ENCODE measurements at places on chromosomes 4 and X.
A peak's percentile ranks its signal among the peaks of the same experiment; 100 is the strongest.

- no peak for DNase-seq
Measured at GRCh38 chrX:68703846-68704245, 56.4 kb downstream of the STARD8 start.

GRCh38 chr4:127643791-127644190 is 11.0 kb downstream of the INTU start:
- no peak for DNase-seq

- DNase-seq, result no peak
Measured at GRCh38 chr4:121898150-121898549, 27.9 kb upstream of the BBS7 start.

GRCh38 chr4:189035091-189035490 is 895.9 kb downstream of the TRIML1 start:
- DNase-seq, result no peak

- no peak for DNase-seq
Measured at GRCh38 chr4:150007512-150007911, 70.7 kb upstream of the DCLK2 start.

DNA sequence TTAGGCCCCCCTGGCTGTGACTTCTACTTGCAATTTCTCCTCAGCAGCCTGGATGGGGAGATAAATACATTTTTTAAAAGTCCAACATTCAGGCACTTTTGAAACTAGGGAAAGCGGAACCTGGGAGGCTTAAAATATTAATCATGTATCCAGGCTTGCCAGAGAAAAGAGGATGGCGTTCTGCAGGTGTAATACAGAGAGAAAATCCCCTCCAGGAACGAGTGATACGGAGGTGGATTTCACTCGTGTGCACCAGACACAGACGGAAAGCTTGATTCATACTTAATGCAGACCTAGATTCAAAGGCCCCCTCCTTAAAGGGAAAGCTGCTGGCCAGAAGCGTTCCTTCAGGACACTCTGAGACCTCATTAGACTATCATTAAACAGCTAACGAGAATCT is 354.0 kb upstream of the BOD1L1 start:
- DNase-seq, result no peak

GRCh38 chr4:127120441-127121090 is 512.2 kb upstream of the INTU start:
- DNase-seq, result no peak

DNA sequence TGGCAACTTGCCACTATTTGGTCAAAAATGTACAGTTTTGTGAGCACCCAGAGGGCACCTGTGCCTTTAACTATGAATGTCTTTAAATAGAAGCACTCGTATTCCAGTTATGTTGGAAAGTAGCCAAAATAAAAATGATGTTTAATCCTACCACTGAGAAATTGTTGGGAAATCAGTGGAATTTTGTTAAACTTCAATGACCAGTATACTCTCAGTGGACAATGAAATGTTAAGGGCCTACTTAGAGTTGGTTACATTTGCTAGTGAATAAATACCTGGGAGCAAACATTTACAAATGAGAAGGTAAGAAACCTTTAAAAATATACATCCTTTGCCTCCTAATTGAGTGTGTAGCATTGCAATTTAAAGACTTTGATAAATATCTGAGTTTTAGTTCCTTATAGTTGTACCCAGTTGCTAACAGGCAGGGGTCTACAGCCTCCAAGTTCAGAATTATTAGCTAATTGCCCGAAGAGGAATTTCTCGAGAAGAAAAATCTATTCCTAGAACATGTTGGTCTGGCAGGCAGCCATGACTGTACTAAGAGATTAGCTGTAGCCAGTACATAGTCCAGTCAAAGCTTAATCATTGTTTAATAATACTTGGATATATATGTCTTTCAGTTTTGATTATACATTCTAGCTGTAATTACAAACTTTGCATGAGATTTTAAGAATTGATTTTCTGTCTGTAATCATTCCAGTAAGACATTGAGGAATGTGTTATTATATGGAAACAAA is 93.2 kb downstream of the IL1RAPL2 start:
- DNase-seq, result peak; percentile 47

GRCh38 chrX:132837967-132838366 is 120.5 kb downstream of the HS6ST2 start:
- DNase-seq, result no peak

GRCh38 chr4:26281881-26282280 is 38.9 kb upstream of the RBPJ start:
- DNase-seq, result no peak

GRCh38 chr4:152655272-152656129 is 24.3 kb downstream of the TMEM154 start:
- no peak for DNase-seq

DNA sequence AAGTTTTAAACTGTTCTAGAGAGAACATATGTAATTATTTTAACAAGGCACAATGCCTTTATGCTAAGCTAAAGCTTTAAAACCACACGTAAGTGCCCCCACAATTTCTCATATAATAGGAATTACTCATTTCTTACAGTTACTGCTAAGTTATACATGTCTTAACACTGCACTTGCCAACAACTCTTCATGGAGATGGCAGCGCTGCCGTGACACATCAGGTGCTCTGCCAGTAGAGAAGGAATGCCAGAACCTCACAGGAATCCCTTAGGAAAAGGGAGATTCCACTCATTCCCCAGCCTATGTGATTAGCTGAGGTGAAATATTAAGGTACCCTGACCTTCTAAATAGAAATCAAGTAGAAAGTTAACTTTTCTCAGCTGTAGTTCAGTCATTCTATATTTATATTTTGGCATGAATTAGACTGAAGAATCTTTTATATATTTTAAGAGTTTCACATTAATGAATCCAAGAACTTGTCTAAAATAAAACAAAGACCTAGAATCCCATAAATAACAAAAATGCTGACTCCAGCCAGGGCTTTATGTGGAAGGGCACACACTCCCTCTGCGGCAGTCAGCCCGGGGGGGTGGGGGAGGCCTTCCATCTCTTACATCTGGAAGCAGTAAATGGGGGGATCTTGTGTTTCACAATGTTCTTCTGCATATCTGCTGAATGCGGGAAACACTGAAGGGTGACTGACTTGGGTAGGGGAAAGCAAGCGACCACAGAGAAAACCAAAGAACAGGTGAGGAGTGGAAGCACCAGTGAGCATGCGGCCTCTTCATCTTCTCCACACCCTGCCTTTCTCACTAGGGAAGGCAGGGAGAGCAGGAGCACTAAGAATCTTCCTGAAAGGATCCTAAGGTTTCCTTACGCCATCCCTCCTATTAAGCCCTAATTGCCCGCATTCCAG is 23.7 kb downstream of the ACSL1 start:
- no peak for DNase-seq

DNA sequence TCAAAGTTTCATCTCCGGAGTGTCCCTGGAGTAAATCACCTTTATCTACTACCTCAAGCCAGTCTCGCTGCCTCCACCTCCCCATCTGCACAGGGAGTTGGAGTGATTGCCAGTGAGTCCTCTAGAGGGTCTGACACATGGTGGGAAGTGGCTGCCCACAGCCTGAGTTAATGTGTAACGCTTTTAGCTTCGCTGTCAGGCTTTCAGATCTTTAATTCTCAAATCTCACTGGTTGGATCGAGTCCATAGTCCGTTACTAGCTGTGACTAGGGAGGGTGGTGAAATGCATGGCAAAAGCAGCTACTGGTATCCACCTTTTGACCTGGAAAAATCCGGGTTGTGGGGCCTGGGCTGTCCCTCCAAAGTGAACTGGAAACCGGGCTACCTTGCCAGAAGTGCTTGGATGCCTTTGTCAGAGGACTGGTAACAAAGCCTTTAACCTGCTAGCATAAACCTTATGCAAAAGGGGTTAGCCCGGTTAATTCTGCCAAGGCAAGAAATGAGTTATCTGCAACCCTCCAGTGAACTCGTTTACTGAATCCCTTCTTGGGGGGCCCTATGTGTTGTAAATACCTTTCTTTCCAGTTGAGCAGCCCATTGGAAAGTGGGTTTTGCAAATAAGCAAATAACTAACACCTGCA is 5.1 kb upstream of the WDR1 start:
- DNase-seq, result no peak

DNA sequence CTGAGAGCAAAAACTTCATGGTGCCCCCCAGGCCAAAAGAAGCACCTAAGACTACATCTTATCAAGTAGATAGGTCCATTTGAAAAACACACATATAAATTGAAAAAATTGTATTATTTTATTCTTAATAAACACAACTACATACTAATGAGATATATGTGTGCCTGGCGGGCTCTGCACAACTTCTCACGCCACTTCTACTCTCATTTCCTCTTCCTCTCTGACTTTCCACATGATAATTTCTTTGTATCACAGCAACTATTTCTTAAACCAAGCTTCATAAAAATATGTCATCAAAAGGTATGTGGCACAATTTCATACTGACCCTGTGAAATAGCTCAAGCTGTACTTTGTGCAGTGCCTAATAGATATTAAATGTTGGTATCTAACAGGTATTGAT is 10.7 kb upstream of the NPY2R start:
- no peak for DNase-seq

DNA sequence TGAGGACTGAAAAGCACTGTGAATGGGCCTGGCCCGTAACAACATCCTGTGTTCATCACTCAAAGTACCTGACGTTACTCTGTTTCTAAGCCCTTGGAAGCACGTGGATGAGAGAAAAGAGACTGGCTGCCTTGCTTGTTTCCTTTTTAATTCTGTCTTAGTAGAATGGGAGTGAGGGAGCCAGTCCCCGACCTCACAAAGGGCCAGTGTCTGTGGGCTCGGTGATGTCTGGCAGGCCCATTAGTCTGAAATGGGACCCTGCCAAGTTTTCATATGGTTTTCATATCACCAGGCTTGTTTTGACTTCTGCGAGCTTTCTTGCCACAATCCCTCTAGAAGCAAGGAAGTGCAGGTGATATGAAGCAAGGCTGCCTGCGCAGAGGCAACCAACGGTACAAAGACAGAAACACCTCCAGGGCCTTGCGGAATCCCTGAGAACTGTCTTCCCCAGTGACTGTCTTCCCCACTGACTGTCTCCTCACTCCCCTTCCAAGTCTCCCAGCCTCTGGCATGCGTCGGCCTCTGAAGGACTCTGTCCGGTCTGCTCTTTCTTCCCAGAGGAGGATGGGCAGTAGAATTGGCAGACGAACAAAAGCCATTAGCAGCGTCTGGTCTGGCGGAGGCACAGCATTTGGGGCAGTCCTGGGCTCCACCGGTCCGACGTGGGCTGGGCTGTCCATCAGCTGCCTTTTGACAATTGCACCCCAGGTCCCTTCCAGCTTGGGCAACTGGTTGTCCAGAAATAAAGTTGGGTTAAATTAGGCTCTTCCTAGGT is 20.2 kb upstream of the RASL11B start:
- DNase-seq, result no peak

GRCh38 chr4:56241500-56241899 is 145.8 kb downstream of the AASDH start:
- DNase-seq, result no peak

GRCh38 chrX:88072339-88073030 is 554.9 kb downstream of the KLHL4 start:
- no peak for DNase-seq

DNA sequence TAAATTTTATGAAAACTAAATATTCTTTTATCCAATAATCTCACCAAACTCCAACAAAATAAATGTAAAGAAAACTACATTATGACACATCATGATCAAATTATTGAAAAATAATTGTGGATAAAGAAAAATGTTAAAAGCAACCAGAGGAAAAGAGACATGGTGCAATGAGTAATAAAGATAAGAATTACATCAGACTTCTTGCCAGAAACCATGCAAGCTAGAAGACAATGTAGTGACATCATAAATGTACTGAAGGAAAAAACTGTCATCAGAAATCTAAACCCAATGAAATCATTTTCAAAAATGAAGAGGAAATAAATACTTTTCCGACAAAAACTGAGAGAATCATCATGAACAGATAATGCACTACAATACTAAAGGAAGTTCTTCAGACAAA is 135.9 kb upstream of the EOLA2 start:
- DNase-seq, result no peak

DNA sequence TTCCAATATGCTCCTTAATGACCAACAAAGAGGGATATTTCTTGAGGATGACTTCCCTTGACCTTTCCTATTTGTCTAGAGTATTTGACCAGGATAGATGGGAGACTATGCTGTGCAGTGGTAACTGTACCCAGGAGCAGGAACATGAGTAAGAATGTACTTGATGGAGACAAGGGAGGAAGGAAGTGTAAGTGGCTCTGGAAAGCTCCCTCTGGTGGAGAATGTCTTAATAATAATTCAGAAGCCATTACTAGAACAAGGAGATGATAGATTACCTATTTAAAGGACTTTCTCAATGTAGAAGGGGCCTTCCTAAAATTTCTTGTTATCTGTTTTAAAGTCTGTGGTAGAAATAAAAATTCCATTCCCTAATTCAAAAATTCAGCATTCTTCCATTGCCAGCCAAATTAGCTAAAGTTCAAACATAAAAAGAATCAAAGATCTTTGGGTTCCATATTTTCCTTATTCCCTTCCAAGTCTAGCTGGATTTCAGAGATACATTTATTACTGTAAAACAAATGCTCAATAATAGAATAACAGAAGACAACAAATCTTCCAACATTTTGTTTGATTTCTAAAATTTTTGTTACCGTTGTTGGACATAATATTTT is 83.8 kb downstream of the GRID2 start:
- DNase-seq, result peak; percentile 7

DNA sequence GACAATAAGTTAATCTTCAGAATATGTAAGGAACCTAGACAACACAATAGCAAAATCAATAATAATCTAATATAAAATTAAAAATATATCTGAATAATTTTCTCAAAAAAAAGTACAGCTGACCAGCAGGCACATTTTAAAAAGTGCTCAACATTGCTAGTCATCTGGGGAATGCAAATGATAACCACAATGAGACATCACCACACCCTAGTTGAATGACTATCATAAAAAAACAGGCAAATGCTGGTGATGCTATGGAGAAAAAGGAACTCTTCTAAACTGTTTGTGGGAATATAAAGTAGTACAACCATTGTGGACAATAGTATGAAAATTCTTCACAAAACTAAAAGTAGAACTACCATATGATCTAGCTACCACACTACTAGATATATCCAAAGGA is 956.9 kb upstream of the NDST4 start:
- no peak for DNase-seq

DNA sequence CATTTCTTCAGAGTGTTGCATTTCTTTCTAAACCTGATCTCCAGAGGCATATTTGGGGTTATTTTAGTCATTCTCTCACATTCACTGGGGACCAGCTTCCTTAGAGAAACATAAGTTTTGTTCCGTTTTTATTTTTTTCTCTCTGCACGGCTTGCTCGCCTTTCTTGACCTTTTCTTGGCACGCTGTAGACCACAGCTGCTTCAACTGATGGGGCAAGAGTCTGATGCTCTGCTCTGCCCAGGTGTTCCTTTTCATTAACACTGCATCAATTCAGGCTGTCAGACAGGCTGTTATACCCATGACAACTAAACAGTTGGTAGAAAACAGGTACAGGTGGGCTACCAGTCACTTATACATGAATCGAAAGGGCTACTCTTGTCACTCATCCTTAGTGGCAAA is 682.2 kb upstream of the DIAPH2 start:
- DNase-seq, result peak; percentile 3

Data from RPMI8226 (cell line).